CD4-positive, alpha-beta T cell treated with Interleukin-2 at 100 ng/mL for 4 hours (primary cell): ENCODE measurements at places on chromosomes 3 and 15.

- DNase-seq, result no peak
These were observed 449.3 kb downstream of the ROBO2 start for GRCh38 chr3:77489216-77489615.

DNA sequence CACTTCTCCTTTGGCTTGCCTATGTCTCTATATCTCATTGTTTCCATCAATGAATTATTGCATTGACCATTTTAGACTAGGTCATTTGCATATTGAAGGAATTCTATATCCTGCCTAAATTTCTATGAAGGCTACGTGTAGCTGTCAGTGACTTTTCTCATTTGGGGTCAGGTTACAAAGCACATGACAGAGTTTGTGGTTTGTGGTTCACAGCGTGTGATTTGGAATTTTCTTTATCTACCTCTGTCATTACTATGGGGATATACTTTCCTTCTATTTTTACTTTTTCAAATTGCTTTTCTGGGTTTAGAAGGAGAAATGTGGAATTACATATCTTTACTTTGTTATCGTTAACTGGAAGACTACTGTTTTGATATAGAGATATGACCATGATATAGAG lies 317.3 kb upstream of the CFAP20DC start:
- no peak for DNase-seq

GRCh38 chr3:87805670-87806069 lies 253.1 kb downstream of the CGGBP1 start:
- no peak for DNase-seq

DNA sequence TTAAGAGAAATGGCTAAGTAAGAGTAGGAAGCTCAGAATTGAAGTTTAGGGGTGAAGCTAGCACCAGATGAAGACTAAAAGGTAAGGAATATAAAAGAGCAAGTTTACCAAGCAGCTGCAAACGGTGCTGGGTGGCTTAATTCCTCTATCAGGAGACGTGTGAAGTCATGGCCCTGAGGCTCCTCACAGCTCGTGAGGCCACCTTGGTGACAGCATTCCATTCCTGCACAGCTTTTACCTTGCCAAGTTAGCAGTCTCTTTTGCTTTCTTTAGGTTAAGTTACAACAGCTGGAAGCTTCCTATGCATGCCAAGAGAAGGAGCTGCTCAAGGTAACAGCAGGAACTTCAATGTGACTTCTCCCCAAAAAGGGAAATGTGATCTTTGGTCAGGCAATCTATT lies 6.4 kb downstream of the TMCO5A start:
- no peak for DNase-seq

DNA sequence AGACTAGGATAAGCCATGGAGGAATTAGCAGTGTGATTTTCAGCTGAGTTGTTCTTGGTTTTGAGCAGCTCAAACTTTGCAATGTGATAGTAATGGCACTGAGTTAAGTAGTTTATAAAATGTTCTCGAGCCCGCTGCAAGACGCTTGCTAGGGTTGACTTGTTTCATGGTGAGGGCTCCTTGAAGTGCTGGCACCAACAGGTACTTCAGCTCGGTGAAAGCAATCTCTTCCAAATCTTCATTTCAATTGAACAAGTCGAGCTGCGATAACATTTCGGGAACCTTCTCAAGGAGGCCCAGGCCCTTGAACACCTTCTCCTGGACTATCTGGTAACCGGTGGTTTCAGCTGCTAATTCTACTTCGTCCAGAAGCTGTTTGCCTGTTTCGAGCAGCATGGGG lies 50.8 kb upstream of the DYNC1LI1 start:
- DNase-seq, result no peak

DNA sequence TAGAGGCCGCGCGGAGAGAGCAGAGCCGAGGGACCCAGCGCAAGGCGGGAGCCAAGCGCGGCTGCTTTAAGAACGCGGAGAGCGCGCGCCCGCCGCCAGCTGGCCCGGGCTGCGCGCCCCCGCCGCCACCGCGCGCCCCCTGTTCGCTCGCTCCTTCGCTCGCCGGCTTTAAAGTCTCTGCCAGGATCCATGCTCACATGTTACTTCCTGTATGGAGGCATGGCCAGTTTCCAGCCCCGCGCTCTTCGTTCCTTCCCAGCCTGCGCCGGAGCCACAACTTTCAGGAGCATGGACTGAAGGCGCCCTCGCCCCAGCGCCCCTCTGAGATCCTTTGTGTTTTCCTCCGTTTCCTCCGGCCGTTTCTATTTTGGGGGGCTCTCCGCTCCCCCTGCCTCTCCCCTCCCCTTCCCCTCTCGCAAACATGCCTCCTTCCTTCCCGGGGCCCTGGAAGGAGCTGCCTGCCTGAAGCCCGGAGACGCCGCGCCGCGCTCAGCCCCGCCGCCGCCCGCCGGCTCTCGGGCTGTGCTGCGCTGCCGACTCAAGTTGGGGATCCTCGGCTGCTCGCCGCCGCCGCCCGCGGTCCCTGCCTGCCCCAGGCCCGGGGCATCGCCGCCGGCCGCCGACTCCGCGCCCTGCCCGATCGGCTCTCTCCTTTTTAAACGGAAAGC lies at the start of gene PTPRG:
PTPRG (plus strand) TSS at position 198 of the 668 bp plus-strand sequence. CDS start 717 bp downstream, outside the sequence.
- DNase-seq, result no peak

DNA sequence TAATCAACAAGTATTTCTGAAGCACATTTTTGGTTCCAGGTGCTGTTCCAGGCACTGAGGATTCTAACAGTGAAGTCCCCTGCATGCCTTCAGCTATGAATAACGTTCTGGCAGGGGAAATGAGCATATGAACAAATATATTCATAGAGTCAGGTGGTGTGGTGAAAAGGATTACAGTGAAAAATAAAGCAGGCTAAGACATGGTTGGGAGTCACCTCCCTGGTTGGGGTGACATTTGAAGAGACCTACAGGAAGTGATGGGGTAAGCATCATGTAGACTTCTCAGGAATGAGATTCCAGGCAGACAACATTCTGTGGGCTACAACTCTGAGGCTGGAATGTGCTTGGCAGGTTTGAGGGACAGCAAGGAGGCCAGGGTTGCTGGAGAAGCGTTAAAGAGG lies 15.0 kb downstream of the FRMD4B start:
- DNase-seq, result no peak

GRCh38 chr15:70217226-70218160 lies 119.8 kb upstream of the TLE3 start:
- DNase-seq, result no peak

GRCh38 chr3:62214850-62215249 lies 158.5 kb downstream of the FEZF2 start:
- DNase-seq, result no peak

DNA sequence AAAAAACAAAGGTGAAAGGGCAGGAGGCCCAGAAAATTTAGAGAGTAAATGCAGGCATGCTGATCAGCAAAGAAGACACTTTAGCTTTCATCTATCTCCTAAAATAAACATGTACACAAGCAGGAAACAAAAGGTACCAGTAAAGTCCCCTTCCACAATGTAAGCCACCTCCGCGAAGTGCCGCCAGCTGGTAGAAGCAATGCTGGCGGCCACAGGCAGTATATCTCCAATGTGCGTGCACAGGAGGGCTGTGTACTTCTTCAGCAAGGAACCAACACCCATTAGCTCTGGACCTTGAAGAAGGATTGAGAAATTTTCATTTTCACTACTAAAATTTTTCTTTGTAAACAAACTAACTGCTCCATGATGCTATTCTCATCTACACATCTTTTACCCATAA lies 75.4 kb downstream of the HERC2 start:
- DNase-seq, result no peak

DNA sequence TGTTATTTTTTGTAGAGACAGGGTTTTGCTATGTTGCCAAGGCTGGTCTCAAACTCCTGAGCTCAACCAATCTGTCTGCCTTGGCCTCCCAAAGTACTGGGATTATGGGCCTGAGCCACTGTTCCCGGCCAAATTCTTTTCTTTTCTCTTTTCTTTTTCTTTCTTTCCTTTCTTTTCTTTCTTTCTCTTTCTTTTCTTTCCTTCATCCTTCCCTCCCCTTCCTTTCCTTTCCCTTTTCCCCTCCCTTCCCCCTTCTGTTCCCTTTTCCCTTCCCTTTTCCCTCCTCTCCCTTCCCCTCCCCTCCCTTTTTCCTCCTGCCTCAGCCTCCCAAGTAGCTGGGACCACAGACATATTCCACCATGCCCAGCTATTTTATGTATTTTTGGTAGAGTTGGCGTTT lies 3.1 kb upstream of the ARF4 start:
- no peak for DNase-seq

- no peak for DNase-seq
These were observed 930 bp downstream of the FBXW12 start for GRCh38 chr3:48372862-48373435.

DNA sequence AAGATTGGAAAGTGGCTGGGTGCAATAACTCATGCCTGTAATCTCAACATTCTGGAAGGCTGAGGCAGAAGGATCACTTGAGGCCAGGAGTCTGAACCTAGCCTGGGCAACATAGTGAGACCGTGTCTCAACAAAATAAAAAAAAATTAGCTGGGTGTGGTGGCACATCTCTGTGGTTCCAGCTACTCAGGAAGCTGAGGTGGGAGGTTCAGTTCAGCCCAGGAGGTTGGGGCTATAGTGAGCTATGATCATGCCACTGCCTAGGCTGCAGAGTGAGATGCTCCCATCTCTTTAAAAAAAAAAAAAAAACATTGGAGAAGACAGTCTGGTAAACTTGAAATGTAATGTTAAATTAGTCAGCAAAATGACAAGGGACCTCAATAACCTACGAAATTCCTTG lies 57.9 kb downstream of the STAG1 start:
- peak; percentile 56 for DNase-seq

GRCh38 chr3:70811880-70812279 lies 499.4 kb upstream of the MDFIC2 start:
- no peak for DNase-seq

- no peak for DNase-seq
These were observed 49.9 kb upstream of the FGD5 start for GRCh38 chr3:14768881-14769280.

- no peak for DNase-seq
These were observed 67.3 kb downstream of the UBE2E2 start for GRCh38 chr3:23270423-23270822.

DNA sequence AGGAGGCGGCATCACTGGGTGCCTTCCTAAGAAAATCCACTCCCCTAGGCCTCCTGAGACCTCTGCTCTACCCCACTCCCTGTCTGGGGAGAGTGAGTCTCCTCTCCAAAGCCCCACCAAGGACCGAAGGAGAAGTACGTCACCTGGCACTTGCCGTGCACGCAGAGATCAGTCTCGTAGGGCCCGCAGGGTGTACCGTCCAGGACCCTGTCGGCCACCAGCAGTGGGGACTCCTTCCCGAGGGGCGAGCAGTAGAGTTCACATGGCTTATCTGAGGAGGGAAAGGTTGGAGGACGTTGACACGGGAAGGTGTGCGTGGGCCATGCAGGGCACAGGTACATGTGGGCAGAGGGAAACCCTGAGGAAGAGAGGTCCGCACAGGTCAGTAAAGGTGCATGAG lies 232.9 kb downstream of the ADAMTS17 start:
- DNase-seq, result no peak

GRCh38 chr15:84702961-84703482 lies 12.9 kb downstream of the SEC11A start:
- DNase-seq, result no peak

GRCh38 chr15:67185621-67186225 lies 68.7 kb downstream of the AAGAB start:
- DNase-seq, result no peak

DNA sequence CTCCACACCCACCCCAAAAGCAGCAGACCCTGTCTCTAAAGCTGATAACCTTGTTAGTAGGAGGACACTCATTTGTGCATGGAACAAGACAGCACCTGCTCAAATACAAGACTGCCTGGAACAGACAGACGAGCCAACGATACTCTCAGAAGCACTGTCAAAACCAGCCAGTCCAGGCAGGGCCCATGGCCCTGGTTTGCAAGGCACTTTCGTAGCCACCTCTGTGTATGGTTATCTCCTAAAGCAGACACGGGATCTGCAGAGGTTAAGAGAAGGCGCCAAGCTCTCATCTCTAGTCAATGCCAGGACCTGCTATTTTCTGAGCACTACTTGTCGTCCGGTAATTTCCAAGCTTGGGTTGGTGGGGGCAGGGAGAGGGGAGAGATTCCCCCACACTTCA lies 10.5 kb downstream of the NTRK3 start:
- no peak for DNase-seq

DNA sequence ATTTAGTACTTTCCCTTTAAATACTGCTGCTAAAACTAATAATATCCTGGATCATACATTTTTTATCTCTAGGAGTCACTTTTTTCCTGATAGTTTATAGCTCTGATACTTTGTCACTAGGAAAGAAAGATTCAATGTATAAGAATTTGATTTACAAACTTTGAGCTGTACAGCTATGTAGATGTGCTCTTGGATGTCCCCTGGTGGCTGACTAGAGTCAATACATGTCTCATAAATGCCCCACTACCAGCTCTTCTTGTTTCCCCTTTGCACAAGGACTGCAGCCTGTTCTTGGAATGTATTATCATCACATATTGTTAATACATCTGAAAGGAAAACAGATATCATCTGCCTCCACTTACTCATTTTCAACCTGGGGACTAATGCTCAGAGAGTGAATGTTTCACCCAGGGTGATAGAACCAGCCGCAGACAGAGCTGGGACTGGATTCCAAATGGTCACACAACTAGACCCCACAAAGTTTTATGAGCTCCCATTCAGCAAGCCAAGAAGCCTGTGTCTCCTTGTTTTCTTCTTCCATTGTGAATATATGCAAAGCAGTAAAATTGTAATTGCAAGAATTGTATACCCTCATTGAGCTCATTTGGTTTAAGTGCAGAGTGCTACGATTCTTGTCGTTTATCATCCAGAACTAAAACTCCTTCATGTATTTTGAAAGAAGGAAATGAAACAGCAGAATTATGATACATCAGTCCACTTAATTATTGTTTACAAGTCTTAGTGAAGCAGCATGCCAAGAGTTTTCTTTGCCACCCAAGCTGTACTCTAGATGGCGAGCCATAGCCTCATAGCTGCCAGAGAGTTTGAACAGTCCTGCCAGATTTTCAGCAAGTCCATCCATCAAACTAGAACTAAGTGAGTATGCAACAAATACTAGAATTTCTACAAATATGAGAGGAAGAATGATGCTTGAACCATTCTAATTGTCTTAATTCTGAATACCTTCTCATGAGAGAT lies 261.6 kb upstream of the LMCD1 start:
- peak; percentile 25 for DNase-seq

DNA sequence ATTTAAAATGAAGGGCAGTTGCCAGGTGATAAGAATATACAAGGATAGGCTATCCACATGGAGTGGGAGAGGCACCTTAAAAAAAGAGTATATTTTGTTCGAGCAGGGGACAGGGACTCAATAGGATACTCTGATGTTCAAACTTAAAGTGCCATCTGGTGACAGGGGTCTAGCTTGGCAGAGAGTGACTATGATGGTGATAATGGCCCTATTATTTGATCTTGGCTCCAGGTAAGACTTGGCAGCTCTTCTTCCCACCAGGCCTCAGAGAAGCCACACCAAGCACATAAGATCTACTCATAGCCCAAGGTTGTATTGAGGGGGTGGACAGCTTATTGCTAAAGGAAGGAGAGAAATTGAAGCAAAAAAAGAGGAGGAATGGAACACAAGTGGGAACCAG lies 109.0 kb upstream of the MANF start:
- no peak for DNase-seq
